ENCODE measurements at places on chromosomes 4 and X.

GRCh38 chr4:7190691-7191545 lies 1.4 kb upstream of the SORCS2 start:
- DNase-seq: no peak

- no peak for DNase-seq
Measured at GRCh38 chr4:113509851-113510250, 251.7 kb downstream of the CAMK2D start.

- DNase-seq: peak; percentile 39
Measured at GRCh38 chrX:11664211-11665167, 1.2 kb downstream of the ARHGAP6 start.

DNA sequence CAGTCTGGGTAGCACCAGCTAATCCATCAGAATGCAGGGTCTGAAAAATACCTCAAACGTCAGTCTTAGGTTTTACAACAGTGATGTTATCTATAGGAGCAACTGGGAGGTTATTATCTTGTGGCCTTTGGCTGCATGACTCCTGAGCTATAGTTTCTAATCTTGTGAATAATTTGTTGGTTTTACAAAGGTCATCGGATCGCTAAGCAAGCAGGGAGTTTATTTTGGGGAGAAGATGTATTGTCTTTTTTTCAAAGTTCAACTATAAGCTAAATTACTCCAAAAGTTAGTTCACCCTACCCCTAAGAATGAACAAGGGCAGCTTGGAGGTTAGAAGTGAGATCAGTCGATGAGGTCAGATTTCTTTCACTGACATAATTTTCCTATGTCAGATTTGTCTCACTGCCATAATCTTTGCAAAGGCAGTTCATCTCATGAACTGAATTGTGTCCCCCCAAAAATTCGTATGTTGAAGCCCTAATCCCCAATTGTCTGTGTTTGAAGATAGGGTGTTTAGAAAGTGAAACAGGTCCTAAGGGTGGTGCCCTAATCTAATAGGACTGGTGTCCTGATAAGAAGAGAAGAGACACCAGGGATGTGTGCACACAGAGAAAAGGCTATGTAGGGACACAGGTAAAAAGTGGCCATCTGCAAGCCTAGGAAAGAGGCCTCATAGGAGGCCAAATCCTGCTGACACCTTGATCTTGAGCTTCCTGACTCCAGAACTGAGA lies 175.8 kb upstream of the GALNT7 start:
- no peak for DNase-seq

GRCh38 chr4:55312489-55313101 lies 33.4 kb upstream of the SRD5A3 start:
- peak; percentile 59 for DNase-seq

DNA sequence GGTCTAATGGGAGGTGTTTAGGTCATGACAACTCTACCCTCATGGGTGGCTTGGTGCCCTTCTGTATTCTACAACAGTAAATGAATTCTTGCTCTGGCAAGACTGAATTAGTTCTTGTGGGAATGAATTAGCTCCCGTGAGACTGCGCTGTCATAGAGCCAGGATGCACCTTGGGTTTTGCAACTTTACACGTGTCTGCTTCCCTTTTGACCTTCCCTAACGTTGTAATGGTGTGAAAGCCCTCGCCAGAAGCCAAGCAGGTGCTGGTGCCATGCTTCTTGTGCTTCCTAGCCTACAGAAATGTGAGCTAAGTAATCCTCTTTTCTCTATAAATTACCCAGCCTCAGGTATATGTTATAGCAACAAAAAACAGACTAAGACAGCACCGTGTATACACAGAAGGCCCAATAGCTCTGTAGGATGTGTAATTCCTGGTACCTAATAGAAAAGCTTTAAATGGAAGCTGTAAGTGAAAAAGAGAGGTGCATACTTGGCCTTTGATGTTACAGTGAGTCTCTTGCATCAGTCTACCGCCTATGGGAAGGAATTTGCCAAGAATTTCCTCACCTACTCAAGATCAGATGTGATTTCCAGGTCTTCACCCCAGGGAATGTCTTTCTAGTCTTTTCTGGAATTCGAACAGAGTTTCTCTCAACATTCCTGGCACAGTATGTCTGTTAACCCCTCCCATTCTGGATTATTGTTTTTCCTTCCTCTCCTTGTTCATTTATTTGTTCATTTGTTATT lies 3.2 kb upstream of the ENPEP start:
- no peak for DNase-seq

GRCh38 chrX:71652405-71652804 lies 14.9 kb upstream of the LOC101059915 start:
- DNase-seq: peak; percentile 65

DNA sequence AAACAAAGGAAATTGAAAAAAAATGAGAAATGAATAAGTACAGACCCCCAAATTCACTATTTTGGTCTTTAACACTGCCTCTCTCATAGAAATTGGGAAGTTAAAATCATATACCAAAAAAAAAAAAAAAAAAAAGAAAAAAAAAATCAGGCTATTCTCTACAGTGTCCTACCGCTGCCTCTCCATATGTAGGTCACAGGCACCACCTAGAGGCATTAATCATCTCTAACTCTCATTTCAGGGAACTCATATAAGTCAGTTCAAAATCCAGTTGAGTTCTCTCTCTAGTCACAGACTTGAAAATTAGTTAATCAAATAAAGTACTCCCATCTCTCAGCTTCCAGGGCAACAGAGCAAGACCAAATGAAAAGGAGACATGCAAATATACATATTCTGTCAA lies 47.9 kb downstream of the COX18 start:
- peak; percentile 73 for DNase-seq

GRCh38 chr4:42625329-42625728 lies 31.6 kb downstream of the ATP8A1 start:
- no peak for DNase-seq

- no peak for DNase-seq
Measured at GRCh38 chrX:53715346-53715924, 28.9 kb upstream of the HUWE1 start.

GRCh38 chr4:54016504-54016903 lies 47.9 kb downstream of the CHIC2 start:
- DNase-seq: no peak

GRCh38 chr4:154009191-154009590 lies 220.3 kb upstream of the SFRP2 start:
- DNase-seq: no peak

DNA sequence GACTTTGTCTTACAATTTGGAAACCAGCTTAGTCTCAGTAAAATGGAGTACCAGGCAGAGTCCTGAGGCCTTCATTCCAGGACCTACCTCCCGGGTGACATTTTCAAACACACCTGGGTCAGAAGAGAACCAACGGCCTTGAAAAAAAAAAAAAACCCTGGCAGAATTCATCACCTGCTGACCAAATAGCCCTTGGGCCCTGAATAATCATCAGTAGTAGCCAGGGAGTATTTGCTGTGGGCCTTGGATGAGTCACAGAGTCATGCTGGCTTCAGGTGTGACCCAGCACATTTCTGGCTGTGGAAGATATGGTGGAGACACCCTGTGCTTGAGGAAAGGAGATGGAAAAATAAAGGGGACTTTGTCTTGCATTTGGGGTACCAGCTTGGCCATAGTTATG lies 92.2 kb downstream of the LPAR4 start:
- DNase-seq: no peak

- DNase-seq: peak; percentile 77
Measured at GRCh38 chrX:107000013-107000515, at the start of gene MORC4. Gene MORC4 (minus strand): TSS chrX:107000212. CDS start chrX:106999969, 243 bp downstream.

- no peak for DNase-seq
Measured at GRCh38 chr4:8070736-8071718, 87.6 kb downstream of the ABLIM2 start.

DNA sequence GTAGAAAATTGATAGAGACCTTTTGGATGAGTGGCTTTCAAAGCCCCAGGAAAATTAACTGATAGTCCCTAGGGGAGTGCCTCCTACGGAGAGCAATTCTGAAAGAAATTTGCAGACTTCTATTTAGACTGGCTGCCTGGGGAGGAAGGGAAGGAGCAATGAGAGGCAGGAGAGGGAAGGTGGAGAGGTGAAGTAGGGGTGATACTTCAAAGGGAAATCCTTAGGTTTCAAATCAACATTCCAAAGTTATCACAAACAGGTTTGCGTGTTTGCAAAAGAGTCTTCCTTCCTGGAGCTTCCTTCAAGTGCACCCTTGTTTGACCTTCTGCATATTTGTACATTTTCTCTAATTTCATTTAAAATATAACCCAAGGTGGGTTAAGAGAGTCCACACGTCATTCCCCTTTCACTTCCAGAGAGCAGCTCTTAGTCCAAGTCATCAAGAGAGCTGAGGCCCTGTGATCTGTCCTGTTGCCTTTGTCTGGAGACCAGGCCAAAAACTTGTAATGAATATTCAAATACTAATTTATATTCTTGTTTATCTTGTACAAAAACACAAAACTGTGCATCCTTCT lies 157.8 kb downstream of the CLCN4 start:
- DNase-seq: no peak

- DNase-seq: no peak
Measured at GRCh38 chrX:139200346-139200745, 330.2 kb upstream of the F9 start.

- peak; percentile 2 for DNase-seq
Measured at GRCh38 chr4:15738877-15739276, 36.0 kb downstream of the BST1 start.

GRCh38 chr4:111143510-111143909 lies 520.6 kb upstream of the PITX2 start:
- no peak for DNase-seq

GRCh38 chr4:1191621-1192020 lies 19.2 kb upstream of the SPON2 start:
- no peak for DNase-seq

DNA sequence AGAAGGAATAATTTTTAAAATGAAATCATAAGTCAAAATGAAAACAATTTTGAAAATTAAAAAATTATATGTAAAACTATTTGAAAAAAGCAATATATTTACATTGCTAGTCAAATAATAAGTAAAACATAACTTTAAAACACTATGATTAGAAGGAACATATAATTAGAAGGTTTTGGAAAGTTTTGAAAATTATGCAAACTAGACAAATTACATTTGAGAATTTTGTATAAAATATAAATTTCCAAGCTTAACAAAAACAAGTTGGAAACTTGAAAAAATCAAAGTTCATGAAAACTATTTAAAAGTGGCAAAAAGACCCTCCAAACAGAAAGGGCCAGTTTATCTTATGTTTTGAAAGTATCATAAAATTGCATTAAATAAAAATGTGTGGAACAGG lies 67.6 kb upstream of the TLL1 start:
- no peak for DNase-seq

- DNase-seq: no peak
Measured at GRCh38 chr4:77623091-77623490, 17.5 kb downstream of the CXCL13 start.

- peak; percentile 32 for DNase-seq
Measured at GRCh38 chr4:79662651-79663050, 254.6 kb upstream of the GK2 start.

GRCh38 chrX:123504630-123505270 lies 228.1 kb downstream of the THOC2 start:
- no peak for DNase-seq

GRCh38 chr4:184526228-184526627 lies 51.9 kb upstream of the IRF2 start:
- no peak for DNase-seq

GRCh38 chrX:48083706-48084105 lies 12.3 kb upstream of the ZNF630 start:
- no peak for DNase-seq

GRCh38 chrX:24148535-24149350 lies 786 bp upstream of the ZFX start:
- peak; percentile 63 for DNase-seq

DNA sequence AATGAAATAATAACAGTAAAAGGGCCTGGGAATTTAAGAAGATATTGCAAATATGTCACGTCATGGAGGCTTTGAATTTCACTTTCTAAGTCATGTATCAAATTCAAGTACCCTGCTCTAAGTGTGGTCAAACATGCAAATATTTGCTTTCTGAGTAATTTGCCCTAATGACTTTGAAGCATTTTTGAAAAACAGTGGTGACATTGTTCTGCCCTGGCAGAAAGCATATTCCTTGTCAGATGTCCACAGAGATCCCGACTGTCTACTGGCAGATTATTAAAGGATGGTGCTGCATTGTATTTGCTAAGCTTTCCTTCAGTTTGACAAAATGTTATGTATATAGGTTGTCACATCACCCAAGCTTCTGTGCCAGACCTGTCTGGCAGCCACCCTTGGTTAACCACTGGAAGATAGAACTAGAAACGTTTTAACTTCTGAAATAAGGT lies 92.5 kb downstream of the ANK2 start:
- peak; percentile 65 for DNase-seq

- no peak for DNase-seq
Measured at GRCh38 chrX:46459603-46460002, 85.6 kb downstream of the ZNF674 start.
